ENCODE measurements at places on chromosomes 5 and 9.

- no peak for DNase-seq
These were observed 240.4 kb downstream of the IRX2 start for GRCh38 chr5:2511126-2511525.

- no peak for DNase-seq
These were observed 69.6 kb downstream of the NR2F1-AS1 start for GRCh38 chr5:93511445-93511844.

- no peak for DNase-seq
These were observed 254.7 kb upstream of the RGMB start for GRCh38 chr5:98518754-98519153.

GRCh38 chr9:126471084-126471624, 142.6 kb upstream of the LMX1B start:
- DNase-seq: no peak

GRCh38 chr9:100555471-100555870, 22.4 kb upstream of the CAVIN4 start:
- no peak for DNase-seq

- no peak for DNase-seq
These were observed 444.4 kb downstream of the SPATA31A7 start for GRCh38 chr9:61634192-61634591.

- peak; percentile 15 for DNase-seq
These were observed 59.3 kb downstream of the FSTL4 start for GRCh38 chr5:133552925-133553525.

DNA sequence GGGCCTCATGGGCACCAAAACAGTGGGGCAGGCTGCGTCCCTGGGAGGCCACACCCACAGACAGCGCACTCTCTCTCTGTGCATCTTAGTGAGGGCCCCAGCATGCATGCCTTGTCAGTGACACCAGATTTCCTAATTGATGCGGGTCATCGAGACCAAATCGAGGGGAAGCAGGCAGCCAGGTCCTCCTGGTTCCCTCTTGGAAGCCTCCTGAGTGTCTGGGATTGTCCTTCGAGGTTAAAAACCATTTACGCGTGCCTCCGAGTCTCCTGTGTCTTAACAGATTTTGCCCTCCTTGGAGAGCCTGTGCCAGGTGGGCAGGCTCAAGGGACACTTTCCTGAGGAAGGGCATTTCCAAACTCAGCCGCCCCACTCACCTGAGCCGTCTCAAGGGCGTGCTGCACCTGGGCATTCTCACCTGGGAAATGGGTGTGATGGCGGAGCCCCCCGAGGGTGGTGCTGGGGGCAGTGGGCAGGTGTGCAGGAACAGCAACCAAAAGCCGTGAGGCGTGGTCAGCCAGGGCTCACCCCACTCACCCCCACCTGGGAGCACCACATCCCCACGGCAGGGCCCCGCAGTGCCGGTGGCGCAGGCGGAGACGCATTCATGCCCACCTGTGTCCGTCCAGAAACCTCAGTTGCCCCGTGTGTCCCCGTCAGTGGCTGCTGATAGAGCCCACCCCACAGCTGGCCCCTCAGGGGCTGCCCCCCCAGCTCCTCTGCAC, 2.7 kb downstream of the SLC6A19 start:
- DNase-seq: no peak

DNA sequence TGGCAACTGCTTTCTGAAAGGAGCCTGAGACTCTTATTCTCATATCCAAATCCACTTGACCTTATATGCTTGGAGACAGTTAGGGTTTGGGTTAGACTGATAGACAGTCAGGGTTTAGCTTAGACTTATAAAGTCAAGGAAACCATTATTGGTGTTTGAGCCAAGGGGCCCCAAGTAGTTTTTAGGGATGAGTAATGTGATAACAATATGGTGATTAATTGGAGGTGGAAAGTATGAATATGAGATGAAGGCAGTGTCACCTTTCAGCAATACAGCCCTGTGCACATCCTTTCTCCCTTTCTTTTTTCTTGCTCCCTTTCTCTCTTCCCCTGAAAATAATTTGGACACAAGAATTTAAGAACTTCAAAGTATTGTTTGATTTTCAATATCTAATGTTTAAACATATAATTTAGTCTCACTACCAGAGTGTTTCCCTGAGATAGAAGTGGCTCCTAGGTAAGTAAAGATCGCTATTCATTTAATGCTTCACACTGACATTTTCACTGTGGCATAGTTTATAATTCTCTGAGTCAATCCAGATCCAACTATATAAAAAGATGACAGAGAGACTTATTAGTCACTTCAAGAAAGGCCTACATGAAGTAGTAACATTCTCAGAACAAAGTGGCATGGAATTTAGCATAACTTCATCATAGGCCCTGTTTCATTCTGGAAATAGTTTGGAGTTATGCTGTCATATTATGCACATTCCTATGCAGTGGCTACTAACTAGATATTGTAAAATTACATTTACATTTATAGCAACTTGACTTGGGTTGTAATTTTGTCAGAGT, 200.8 kb downstream of the CHSY3 start:
- DNase-seq: no peak
